Esophagus mucosa (tissue), 1 donor: ENCODE measurements at places on chromosomes 5 and 9. TPM values are rescaled to one million over a fixed set of nuclear protein-coding genes. Genes with fewer than 3 reads are reported as not detected.

CCNJL gene
- 2.6 TPM for total RNA-seq

CARTPT gene
- not detected for total RNA-seq

FBXO38 gene
- 22.4 TPM for total RNA-seq

PCDHGC4 gene
- 1.1 TPM for total RNA-seq

PDCD1LG2 gene
- 0.32 TPM for total RNA-seq

LCN6 gene
- 3.8 TPM for total RNA-seq

ADRA1B gene
- not detected for total RNA-seq

DRD1 gene
- total RNA-seq, result not detected

INSYN2B gene
- total RNA-seq, result not detected

OLFM1 gene
- 4.9 TPM for total RNA-seq

NR2F1 gene
- 2.7 TPM for total RNA-seq

ARID3C gene
- not detected for total RNA-seq

SPATA31A3 gene
- not detected for total RNA-seq

SHB gene
- 34.0 TPM for total RNA-seq

- ATAC-seq, result no peak
Measured at GRCh38 chr5:110785356-110785755, 46.5 kb downstream of the SLC25A46 start.

DNA sequence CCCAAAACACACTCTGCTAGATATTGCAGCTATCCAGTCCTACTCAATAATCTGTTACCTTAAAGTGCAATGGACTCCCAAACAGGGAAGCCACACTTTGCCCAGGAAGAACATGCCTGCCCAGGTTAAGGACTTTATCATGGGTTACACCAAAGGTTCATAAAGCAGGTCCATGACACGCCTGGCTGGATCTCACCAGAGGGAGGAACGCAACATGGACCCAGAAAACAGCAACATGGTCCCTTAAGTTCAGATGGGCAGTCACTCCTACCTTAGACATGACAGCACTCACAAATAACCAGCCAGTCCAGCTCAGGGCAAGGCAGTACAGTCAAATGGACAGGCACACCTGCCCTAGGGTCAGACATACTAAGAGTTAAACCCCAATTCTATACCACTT is 3.8 kb downstream of the P4HA2 start:
- ATAC-seq, result no peak

- peak; percentile 72 for ATAC-seq
Measured at GRCh38 chr9:93064392-93065134, 6.1 kb downstream of the SUSD3 start.

DNA sequence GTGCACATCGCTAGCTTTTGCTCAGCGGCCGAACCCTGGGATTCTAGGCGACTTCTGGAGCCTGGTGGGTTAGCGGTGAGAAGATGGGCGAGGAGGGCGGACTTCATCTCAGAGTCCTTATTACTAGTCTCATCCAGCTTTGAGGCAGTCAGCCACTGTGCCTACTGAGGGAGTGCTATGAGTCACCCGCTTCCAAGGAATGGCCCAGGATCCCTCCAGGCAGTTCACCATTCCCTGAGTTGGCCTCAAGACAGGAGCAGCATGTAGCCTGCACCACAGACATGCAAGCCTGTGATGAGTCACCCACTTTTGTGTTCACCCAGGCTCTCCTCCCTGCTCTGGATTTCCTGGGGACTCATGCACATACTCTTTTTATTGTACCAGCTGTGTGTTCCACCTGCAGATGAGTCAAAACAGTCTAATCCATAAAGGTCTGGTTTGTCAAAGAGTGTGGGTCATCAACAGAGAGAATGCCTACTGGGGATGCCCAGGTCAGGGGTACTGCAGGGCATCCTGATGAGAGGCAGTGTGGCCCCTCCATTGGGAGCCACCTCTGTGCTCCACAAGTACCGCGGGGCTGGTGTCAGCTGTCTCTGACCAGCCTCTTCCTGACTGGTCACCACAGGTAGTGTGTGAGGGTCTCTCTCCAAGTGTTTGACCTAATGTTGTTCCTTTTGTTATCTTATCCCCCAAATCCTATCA is 20.2 kb downstream of the SLC22A5 start:
- ATAC-seq, result peak; percentile 87

GRCh38 chr5:96327722-96328121 is 105.3 kb downstream of the PCSK1 start:
- ATAC-seq, result peak; percentile 72

- no peak for ATAC-seq
Measured at GRCh38 chr9:72382405-72382804, 17.4 kb upstream of the ZFAND5 start.

DNA sequence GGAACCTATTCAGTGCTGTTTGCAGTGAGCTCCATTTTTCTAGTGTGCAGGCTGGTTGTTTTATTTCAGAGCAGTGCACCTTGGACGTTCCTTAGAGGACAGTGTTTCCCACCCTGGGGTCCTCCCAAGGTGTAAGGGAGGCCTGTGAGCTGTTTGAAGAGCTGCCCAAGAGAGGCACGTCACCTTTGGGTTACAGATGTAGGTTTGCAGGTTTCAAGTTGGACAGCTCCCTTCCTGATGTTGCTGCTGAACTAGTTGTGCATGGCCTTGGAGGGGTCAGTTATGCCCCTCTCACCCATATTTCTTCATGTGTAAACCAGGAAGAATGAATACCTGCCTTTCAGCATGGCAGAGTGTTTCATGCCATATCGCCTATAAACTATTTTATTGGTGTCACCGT is 34.7 kb upstream of the POMT1 start:
- ATAC-seq, result no peak

DNA sequence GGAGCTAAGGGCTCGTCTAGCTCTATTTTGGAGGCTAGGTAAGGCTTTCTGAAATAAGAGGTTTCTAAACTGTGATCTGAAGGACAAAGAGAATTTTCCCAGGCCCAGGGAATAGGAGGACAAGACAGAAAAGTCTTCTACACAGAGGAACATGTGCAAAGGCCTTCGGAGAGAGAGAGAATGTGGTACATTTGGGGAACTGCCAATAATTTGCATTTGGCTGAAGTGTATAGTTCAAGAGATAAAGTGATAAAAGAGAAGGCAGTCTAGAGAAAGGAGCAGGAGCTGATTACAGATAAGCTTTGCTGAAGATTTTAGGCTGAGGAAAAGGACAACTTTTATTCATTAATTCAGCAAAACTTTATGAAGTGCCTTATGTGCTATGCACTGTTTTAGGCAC is 214.4 kb upstream of the ELL2 start:
- ATAC-seq, result no peak

DNA sequence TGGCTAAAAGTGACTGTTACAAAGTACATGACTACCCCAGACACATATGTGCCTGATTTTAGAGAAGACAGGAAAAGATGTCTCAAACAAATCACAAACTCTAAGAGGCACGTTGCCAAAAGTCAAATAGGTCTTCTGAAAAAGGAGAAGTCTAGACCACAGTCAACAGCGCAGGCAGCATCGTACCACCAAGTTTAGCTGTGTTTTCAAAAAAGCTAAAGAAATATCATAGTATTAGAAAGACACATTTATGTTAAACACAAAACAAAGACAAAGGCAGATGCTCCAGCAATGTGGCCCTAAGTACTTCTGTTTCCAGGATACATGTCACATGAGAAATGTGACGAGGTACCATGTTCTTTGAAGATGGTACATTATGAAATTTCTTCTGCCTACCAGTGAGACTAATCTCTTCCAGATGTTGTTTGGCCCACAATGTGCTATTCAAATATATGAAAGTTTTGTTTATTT is 43.5 kb downstream of the LPAR1 start:
- ATAC-seq, result no peak

DNA sequence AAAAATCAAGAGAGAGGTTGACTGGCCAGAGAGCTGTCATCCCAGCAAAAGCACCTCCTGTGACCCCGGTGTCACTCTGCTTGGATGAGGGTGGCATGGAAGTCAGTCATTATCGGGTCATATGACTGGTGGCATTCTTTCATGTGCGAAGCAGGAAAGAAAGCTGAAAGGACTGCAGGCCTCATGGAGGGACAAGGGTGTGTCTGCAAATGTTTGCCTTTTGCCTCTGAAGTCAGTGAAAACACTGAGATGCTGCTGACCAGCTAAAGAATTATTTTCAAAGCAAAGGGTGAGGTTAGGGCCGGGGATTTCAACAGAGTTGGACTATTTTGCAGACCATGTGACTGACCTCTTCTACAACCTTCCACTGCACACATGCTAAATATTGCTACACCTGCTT is 298.3 kb downstream of the CSNK1G3 start:
- ATAC-seq, result peak; percentile 29

GRCh38 chr9:110874963-110875674 is 163.2 kb downstream of the LPAR1 start:
- ATAC-seq, result no peak

DNA sequence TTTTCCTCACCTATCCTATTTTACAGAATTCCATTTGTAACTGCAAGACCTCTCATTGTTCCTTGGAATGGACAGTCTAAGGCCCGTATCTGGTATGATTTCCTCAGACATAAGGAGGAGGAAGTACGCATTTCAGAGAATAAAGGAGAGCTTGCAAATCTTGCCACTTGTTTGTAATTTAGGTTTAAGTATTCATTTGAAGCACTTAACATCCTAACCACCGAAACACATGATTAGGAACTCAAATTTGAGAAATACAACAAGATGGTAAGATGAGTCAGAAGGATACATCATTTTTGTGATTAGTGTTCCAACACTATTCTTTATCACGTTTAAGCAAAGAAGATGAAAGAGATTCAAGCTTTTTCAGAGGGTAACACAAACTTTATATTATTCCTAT is 3.9 kb upstream of the ZCCHC9 start:
- ATAC-seq, result no peak

- ATAC-seq, result no peak
Measured at GRCh38 chr5:66987126-66987525, 209.5 kb downstream of the CD180 start.

- no peak for ATAC-seq
Measured at GRCh38 chr5:21686706-21687105, 1166.4 kb downstream of the CDH12 start.

DNA sequence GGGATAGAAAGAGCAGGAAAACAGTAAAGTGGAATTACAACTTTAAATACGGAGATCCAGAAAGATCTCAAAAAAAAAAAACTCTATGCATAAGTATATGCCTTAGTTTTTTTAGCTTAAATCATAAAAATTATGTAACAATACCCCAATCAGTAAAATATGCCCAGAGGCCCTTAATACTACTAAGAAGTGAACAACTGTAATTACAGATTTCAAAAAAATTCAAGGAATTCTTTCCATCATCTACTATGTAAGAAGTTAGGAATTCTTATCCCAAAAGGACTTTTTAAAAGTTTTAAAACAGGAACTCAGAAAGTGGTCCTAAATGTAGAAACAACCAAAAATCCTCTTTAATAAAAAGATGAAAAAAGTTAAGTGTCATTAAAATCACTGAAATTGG is 111.3 kb downstream of the SSBP2 start:
- no peak for ATAC-seq

- no peak for ATAC-seq
Measured at GRCh38 chr9:32430720-32431119, 46.3 kb downstream of the ACO1 start.

- ATAC-seq, result no peak
Measured at GRCh38 chr5:174849426-174849825, 125.0 kb downstream of the MSX2 start.

DNA sequence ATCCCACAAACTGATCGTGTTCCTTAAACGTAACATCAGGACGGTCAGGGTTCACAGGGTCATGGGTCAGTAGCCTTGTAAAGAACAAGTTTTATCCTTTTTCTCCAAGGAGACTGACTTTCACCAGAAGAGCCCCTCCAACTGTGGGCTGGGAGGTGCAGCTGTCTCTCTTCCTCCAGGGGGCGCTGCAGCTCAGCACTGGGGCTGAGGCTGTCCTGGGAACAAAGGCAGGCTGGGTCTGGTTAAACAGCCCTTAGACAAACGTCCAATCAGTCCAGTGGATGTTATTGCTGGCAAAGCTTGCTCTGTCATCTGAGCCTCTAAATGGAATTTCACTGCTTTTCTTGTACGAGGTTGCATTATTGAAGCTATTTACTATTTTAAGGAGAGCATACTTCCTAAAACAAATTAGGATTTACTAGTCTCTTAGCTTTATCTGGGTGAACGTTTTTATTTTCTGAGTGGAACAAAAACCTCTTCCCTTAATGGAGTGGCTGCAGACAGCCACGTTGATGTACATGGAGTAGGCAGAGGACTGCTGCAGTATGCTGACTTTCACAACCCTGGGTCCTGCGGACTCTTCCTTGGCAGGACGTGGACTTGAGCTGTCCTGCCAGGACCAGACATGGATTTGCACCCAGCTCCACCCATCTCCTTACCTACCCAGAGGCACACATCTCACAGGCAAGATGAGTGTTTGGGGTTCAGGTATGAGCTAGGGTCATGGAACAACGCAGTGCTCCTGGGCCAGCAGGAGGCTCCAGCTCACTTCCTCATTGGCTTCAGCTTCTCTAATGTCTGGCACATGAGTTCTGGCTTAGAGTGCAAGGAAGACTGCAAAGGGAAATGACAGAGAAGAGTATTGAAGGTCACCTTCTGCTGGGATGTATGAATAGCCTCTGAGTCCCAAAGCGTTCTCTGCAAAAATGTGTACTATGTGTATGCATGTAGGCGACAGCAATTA is 7.8 kb downstream of the EXOSC2 start:
- peak; percentile 74 for ATAC-seq

- ATAC-seq, result no peak
Measured at GRCh38 chr5:1420211-1421195, 24.7 kb downstream of the SLC6A3 start.

GRCh38 chr5:83149671-83150070 is 72.3 kb downstream of the XRCC4 start:
- no peak for ATAC-seq

DNA sequence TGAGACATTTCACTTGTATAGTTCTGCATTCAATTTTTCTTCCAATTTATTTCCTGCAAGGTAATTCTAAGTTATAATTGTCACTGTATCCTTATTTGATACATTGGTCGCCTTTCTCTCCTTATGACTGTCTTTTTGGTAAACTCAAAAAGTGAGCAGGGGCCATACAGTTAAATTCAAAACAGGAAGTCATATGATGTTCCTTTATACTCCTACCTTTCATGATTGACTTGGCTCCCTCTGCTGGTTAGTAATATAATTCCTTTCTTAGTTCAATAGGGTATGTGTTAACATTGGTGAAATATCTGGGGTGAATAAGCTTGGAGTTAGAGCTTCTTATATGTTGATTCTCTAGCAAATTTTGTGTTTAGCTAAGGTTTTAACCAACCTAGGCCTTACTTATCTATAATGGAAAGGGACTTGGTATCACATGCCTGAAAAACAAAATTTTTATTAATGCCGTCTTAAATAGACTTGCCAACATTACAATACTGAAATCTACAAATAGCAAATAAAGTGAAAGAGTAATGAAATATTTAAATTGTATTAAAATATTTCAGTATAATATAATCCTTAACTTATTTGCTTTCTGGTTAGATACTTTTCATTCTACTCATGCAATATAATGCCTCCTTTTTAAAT is 6.0 kb upstream of the NIPBL start:
- ATAC-seq, result peak; percentile 82
